Activated CD4-positive, alpha-beta memory T cell treated with anti-CD3 and anti-CD28 coated beads, Interleukin-2, amount 10 ng/mL, durations not matched to agents 7 days and 5 days (primary cell): ENCODE measurements at places on chromosomes 12 and 14. TPM values are rescaled to one million over a fixed set of nuclear protein-coding genes. Genes with fewer than 3 reads are reported as not detected.

Gene ASPG
- total RNA-seq, result not detected

- no peak overlapping the region for H3K4me3 ChIP-seq
- H3K4me1 ChIP-seq, result no peaks in the 10 kb centered on the region
- H3K27ac ChIP-seq, result no peak overlapping the region
- peaks cover 4% of the 10 kb centered on the region for H3K36me3 ChIP-seq
Measured at GRCh38 chr12:124761871-124762270, 101.8 kb downstream of the SCARB1 start.

GRCh38 chr14:102905116-102906108, 17.1 kb upstream of the AMN start:
- H3K27ac ChIP-seq, result no peak overlapping the region
- peaks cover 28% of the 10 kb centered on the region for H3K36me3 ChIP-seq
- no peak for DNase-seq
- H3K27me3 ChIP-seq, result no peaks in the 10 kb centered on the region
- no peak overlapping the region for H3K4me3 ChIP-seq

Gene DNAH10
- 0.13 TPM for total RNA-seq

DNA sequence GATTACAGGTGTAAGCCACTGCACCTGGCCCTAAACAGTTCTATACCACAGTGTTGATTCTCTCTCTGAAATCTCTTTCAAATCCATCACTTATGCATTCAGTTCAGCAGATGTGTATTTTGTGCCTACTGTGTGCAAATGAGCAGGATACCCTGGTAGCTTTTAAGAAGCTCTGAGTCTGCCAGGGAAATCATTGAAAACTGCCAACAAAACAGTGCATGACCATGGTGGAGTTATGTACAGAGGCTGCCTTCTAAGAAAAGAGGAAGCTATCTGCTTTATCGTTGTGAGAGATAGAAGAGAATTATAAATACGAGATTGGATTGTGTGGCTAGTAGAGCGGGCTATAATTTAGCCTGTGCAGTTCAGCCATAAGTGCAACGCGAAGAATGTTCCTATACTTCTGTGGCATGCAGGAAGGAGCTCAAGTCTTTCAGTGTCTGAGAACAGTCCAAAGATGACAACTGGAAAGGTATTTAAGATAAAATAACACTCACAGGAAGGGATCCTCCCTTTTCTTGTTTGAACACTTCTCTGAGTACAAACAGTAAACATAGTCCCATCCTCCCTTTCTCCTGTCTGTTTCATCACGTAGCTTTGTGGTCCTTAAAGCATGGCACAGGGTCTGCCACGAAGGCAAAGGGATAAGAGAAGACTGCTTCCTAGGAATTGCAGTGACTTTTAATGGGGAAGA, 4.3 kb downstream of the DIP2B start:
- peak overlapping the region; percentile 33 for H3K27ac ChIP-seq
- no peaks in the 10 kb centered on the region for H3K27me3 ChIP-seq
- H3K36me3 ChIP-seq, result peaks cover 7% of the 10 kb centered on the region
- DNase-seq, result no peak

Gene MGST1
- 0.38 TPM for total RNA-seq

- no peak overlapping the region for H3K4me3 ChIP-seq
- no peak for DNase-seq
- H3K27me3 ChIP-seq, result peaks cover 15% of the 10 kb centered on the region
- H3K36me3 ChIP-seq, result no peaks in the 10 kb centered on the region
- H3K4me1 ChIP-seq, result no peaks in the 10 kb centered on the region
Measured at GRCh38 chr14:76250302-76250701, 98.6 kb downstream of the GPATCH2L start.

DNA sequence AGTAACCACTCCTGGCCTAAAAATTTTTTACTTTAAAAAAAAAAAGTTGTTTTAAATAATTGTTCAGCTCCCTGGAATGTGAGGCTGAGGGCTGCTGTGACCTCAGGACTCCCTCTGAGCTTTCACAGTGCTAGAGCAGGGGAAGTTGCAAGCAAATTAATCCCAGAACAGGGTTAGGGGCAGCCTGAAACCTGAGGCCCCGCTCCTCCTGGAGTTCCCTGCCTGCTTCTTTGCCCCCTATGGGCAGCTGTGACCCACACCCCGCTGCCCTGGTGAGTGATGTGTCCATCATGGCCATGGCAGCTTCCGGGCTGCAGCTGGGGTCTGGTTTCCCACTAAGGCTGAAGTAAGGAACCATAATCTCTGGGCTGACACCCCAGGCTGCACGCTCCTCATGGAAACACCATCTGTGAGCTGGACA, 9.5 kb downstream of the RITA1 start:
- H3K36me3 ChIP-seq, result peaks cover 9% of the 10 kb centered on the region
- no peaks in the 10 kb centered on the region for H3K27me3 ChIP-seq
- no peak overlapping the region for H3K27ac ChIP-seq
- H3K4me1 ChIP-seq, result peaks cover 3% of the 10 kb centered on the region

Gene GYS2
- total RNA-seq, result not detected

DNA sequence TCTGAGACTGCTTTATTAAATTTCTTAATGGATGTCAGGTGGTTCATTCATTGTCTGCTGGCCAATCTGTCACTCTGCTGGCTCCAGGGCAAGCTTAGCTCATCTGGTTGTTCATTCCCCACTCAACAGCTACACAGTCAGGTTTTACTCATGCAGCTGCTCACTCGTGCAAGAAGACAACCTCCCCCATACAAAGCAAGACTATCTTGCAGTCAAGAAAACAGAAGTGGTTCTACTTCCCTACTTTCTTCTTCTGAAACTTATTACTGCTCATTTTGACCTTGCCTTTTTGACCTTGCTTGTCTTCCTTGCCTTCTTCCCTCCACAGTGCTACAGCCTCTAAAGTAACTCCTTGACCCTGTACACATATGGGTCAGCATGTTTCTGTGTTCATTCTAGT, 277.9 kb downstream of the SSPN start:
- H3K36me3 ChIP-seq, result peaks cover 27% of the 10 kb centered on the region
- peaks cover 26% of the 10 kb centered on the region for H3K4me1 ChIP-seq
- no peak for DNase-seq
- no peak overlapping the region for H3K27ac ChIP-seq
- no peak overlapping the region for H3K4me3 ChIP-seq
- no peaks in the 10 kb centered on the region for H3K27me3 ChIP-seq

DNA sequence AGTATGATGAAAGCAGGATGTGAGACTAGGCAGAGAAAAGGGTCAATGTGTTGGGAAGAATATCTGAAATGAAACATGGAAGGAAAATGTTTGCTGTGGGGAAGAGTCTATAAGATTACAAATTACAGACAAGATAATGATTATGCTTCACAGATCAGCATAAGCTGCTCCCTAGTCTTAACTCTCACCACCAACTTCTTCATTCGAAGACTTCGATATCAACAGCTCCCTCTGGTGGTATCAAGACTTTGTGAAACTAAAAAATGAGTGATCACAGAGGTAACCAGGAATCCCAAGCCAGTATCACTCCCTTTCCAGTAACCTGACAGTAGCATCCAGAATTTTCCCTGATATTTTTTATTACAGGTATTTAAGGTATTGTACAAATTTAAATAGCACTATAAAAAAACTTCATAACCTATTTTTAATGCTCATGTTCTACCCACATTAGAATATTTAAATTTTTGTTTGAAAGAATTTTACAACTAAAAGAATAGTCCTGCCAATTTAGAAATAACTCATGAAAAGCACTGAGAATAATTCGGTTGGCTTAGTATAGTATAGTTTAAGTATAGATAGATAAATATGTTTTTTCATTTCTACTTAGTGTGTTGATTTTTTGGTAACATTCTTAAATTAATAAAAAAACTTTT, 84.4 kb downstream of the C2CD5 start:
- no peak overlapping the region for H3K27ac ChIP-seq
- H3K36me3 ChIP-seq, result peaks cover 4% of the 10 kb centered on the region
- H3K4me1 ChIP-seq, result no peaks in the 10 kb centered on the region
- no peak for DNase-seq

DNA sequence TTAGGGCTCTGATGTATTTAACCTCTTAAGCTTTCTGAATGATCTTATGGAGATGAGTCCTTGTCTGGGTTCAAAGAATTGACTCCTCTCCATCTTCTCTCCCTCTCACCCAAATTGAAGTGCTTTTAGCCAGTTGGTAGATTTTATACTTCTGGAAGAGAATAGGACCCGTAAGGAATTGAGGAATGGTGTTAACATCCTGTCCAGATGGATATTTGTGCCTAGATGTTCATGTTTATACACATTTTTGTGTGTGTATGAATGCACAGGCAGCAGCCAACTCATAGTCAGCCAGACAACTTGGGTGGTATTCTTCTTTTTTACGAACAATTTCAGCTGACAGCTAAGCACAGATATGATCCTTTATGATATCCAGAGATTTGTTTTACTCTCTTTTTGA, 449.6 kb upstream of the RGS6 start:
- no peak overlapping the region for H3K4me3 ChIP-seq
- DNase-seq, result no peak
- no peaks in the 10 kb centered on the region for H3K27me3 ChIP-seq
- peaks cover 25% of the 10 kb centered on the region for H3K36me3 ChIP-seq
- H3K4me1 ChIP-seq, result peaks cover 20% of the 10 kb centered on the region

Gene FGF6
- not detected for total RNA-seq

Gene CCDC184
- 0.63 TPM for total RNA-seq

DNA sequence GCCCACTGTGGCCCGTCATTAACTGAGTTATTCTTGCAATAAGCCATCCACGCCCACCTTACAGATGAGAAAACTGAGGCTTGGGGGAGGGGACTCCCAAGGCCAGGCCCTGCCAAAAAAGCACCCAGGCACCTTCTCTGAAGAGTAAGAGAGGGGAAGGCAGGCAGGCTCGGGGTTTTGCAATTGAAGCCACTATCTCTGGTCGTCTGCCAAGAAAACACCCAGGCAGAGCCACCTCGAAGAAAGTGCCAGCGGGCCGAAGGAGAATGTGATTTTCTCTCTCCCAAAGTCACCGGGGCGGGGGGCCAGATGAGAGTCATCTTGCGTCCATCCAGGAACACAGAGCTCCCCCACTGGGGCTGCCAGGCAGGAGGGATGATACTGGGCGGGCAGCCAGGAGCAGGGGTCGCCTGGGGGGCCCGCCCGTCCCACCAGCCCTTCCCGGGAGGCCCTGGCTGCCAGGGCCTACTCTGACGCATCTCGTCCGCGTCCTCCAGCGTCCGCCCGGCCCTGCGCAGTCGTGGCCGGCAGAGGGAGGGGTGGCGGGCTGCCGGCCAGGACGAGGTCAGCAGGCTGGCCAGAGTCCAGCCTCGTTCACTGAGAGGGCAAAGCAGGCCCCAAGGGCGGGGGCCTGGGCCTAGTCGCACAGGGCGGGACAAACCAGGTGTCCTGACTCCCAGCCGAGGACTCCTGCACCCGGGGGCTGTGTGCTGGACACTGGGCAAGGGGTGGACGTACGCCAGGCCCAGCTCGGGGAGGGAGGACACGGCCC, 74.3 kb downstream of the RFLNA start:
- H3K36me3 ChIP-seq, result no peaks in the 10 kb centered on the region
- H3K4me1 ChIP-seq, result no peaks in the 10 kb centered on the region
- H3K27me3 ChIP-seq, result no peaks in the 10 kb centered on the region
- DNase-seq, result no peak
- no peak overlapping the region for H3K4me3 ChIP-seq

GRCh38 chr12:126761420-126761819, 1505.5 kb upstream of the TMEM132C start:
- H3K4me1 ChIP-seq, result peaks cover 31% of the 10 kb centered on the region
- no peak overlapping the region for H3K27ac ChIP-seq
- peaks cover 73% of the 10 kb centered on the region for H3K36me3 ChIP-seq
- H3K4me3 ChIP-seq, result no peak overlapping the region
- no peak for DNase-seq
- no peaks in the 10 kb centered on the region for H3K27me3 ChIP-seq

DNA sequence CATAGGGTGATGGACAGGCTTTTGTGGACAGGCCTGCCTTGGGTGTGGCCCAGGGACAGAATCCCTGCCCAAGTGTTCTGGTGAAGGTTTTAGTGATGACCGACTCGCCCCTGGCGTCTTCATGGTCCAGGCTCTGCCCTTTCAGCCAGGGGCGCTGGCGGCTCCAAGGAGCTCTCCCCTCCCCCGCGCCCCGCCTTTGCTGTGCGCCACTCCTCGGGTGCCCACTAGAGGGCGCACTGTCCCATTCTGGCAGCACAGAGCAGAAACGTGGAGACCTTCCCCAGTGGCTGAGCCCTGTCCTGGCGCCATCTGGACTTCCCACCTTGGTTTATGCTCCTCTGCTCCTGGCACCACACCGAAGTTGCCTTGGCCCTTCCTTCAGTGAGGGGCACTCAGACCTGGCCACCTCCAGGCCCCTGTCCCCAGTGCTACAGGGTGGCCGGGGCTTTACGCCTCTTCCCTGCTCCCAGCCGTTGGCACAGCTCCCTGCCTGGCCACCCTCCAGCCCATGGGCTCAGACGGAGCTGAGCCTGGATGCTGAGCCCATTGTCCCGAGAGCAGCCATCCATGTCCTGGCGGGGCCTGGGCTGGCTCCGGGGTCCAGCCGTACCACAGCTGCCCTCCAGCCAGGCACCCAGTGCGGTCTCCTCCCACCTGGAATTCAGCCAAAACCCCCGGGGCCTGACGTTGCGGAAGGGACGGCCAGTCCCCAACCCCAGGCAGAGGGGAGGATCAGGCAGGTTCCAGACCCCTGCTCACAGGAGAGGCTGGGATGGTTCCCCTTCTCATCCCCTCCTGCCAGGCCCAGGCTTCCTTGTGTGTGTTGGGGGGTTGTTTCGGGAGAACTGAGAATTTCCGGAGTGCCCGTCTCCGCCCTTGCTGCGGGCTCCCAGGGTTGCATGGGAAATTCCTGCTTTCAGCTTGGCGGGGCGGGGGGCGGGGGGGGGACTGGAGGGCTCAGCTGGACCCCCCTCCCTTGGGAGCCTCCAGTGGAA, 5.6 kb upstream of the CRIP1 start:
- peaks cover 51% of the 10 kb centered on the region for H3K4me1 ChIP-seq
- peaks cover 25% of the 10 kb centered on the region for H3K27me3 ChIP-seq
- peak; percentile 91 for DNase-seq
- H3K4me3 ChIP-seq, result peak overlapping the region; percentile 47

GRCh38 chr14:74616996-74617700, 5.1 kb upstream of the LTBP2 start:
- peaks cover 71% of the 10 kb centered on the region for H3K4me1 ChIP-seq
- peaks cover 2% of the 10 kb centered on the region for H3K36me3 ChIP-seq
- H3K4me3 ChIP-seq, result no peak overlapping the region

Gene NKX2-1
- total RNA-seq, result not detected

Gene SMAGP
- total RNA-seq, result 3.1 TPM

DNA sequence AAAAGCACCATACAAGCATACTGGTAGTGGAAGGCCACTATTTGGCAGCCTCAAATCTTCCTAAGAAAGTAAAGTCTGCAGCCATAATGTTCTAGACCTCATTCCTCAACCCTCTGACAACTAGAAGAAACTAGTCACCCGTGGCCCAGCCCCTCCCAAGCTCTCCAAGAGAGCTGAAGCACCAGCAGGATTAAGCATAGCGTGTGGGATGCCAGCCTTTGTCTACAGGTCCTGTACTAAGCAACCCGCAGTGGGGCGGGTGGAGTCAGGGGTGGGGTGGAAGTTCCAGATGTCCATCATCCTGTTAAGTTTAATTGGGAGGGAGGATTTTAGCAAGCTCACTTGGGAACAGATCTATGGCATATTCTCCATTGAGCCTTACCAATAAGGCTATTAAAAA, 14.2 kb downstream of the SLC11A2 start:
- DNase-seq, result no peak
- peaks cover 26% of the 10 kb centered on the region for H3K4me1 ChIP-seq
- no peaks in the 10 kb centered on the region for H3K27me3 ChIP-seq
- no peak overlapping the region for H3K27ac ChIP-seq
- H3K4me3 ChIP-seq, result no peak overlapping the region

GRCh38 chr14:89616852-89617341, 199.9 kb upstream of the FOXN3 start:
- peaks cover 68% of the 10 kb centered on the region for H3K4me1 ChIP-seq
- H3K27me3 ChIP-seq, result no peaks in the 10 kb centered on the region
- peak overlapping the region; percentile 95 for H3K4me3 ChIP-seq
